ENCODE measurements at places on chromosomes 3 and 15.

DNA sequence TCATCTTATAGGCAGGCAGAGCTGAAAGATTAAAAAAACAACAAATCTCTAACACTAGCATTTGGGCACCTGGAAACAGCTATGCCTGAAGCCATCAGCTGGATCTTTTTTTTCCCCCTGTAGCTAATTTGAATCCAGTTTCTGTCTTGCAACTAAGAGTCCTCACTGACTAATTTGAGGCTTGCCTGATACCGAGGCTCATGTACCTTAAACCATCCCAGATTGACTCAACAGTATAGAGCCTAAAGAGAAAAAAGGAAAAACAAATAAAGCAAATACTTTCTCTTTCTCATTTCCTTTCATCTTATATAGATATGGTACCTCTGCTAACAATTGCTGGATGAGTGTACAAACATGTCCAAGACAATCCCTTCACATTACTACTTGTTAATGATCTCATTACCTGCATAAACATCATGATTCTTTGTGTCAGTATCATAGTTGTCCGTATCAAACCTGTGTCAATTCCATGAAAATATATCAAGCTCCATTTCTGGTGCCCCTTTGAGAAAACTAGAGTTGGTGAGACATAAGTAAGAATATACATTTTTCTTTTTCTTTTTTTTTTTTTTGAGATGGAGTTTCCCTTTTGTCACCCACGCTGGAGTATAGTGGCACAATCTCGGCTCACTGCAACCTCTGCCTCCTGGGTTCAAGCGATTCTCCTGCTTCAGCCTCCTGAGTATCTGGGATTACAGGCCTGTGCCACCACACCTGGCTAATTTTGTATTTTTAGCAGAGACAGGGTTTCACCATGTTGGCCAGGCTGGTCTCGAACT is 43.1 kb downstream of the BHLHE40 start:
- no peak for DNase-seq

GRCh38 chr15:62057341-62057980 is 2.8 kb downstream of the VPS13C start:
- no peak for DNase-seq

- no peak for DNase-seq
Measured at GRCh38 chr15:78866803-78867202, 5.9 kb upstream of the MORF4L1 start.

- no peak for DNase-seq
Measured at GRCh38 chr15:58458076-58458475, 26.3 kb downstream of the LIPC start.

- no peak for DNase-seq
Measured at GRCh38 chr3:169624533-169624972, 39.0 kb downstream of the MECOM start.

DNA sequence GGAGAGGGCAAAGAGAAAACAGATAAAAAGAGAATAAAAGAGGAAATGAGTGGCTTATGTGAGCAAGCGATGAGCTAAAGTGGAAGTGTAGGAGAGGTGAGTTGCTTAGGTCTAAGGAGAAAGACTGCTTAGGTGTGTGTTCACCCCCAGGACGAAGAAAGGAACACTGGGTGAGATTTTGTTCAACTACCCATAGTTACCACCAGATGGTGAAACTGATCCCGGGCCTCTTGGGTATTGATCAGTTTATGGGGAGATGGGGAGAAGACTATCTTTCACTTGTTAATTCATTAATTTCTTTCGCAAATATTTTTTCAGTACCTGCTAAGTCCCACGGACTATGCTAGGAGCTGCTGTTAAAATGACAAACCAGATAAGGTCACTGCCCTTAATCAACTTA is 33.9 kb downstream of the GAP43 start:
- DNase-seq, result no peak

DNA sequence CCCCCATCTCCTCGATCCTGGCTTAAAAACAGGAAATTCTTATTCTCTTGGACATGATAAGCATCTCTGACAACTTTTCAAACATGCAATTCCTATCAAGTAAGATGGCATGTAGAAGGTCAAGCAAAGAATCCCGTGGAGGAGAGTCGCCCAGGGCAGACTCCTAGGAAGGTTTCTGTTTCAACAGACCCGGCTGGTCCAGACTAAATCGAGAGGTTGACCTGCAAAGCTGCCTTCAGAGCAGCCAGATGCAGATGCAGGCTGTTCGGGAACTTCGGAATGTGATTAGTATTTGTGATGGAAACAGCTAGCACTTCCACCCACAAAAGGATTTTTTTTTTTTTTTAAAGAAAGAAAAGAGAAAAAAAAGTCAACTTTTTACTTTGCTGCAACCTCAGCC is 216.8 kb downstream of the NR1D2 start:
- DNase-seq, result no peak

- DNase-seq, result no peak
Measured at GRCh38 chr3:129432036-129432435, 3.6 kb upstream of the EFCAB12 start.

GRCh38 chr3:67884345-67884744 is 229.9 kb upstream of the SUCLG2 start:
- DNase-seq, result no peak

DNA sequence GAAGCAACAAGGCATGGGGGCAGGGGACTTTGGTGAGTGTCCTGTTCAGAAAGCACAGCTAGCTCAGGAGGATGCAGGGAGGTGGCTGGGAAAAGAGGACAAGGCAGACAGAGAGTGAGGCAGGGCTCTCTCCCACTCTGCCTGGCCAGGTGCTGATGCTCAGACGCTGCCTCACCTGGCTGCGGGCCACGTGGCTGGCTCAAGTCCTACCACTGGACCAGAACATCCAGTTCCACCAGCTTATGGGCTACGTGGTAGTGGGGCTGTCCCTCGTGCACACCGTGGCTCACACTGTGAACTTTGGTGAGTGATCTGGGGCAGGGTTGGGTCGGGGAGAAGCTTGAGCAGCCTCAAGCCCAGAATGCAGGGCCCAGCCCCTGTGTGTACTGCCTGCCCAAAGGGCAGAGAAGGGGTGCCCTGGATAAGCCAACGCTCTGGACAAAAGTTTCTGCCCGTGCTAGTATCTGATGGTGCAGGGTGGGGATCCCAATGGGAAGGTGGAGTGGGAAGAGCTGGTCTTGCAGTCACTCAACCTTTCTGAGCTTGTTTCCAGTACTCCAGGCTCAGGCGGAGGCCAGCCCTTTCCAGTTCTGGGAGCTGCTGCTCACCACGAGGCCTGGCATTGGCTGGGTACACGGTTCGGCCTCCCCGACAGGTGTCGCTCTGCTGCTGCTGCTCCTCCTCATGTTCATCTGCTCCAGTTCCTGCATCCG is 20.9 kb downstream of the NOX5 start:
- DNase-seq, result no peak

- DNase-seq, result no peak
Measured at GRCh38 chr3:117350371-117350770, 640.8 kb downstream of the TUSC7 start.

DNA sequence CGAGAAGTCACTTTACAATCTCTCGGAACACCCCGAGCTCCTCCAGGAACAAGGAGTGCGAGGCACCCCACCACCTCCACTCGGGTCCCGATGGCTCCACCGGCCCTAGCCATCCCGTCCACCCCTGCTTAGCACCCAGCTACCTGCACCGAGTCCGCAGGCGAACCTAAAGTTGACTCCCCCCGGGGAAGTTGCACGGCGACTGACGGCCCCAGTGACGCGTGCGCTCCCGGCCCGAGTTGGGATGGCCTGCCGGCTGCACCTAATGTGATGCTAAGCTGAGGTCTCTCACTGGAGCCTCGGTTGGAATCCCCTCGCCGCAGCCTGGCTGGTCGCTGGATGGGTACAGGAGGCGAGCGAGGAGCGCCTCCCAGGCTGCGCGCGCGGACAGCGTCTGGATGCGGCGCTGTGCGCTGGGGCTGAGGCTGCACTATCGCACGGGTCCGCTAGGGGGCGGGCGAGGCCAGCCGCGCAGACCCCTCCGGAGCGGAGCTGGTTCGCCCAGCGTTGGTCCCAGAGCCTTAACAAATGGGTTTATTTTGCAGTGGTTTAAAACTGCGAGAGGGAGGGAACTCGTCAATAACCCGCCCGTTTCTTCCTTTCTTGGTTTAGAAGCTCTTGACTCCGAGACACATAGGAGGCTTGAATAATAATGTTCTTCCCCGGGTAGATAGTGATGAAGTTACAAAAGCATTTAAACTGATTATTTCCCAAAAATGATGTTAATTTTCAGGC is at the start of gene OXTR:
Gene OXTR (minus strand): TSS at position 526 of the 735 bp plus-strand sequence. CDS start 1,426 bp downstream, outside the sequence.
- DNase-seq, result no peak

GRCh38 chr15:82666606-82667005 is 19.4 kb upstream of the CPEB1 start:
- DNase-seq, result no peak

DNA sequence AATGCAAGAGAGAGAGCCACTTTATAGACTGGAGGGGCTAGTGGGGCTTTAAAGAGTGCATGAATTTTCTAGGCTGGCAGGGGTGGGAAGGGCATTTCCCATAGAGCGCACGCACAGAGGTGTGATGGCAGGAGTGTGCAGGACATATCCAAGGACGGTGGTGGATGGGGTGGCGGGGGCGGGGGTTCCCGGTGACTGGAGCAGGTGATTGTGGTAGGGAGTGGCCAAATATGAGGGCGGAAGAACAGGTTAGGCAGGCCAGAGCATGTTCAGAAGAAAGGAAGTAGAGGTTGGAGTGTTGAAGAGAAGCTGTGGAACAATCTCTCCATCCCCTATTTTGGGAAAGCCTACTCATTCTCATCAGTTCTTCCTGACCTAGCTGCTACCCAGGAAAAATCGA is 18.1 kb downstream of the FAM81A start:
- DNase-seq, result no peak

GRCh38 chr15:56353740-56354139 is 11.5 kb upstream of the TEX9 start:
- no peak for DNase-seq

- no peak for DNase-seq
Measured at GRCh38 chr3:38828681-38829080, 12.7 kb upstream of the SCN10A start.

DNA sequence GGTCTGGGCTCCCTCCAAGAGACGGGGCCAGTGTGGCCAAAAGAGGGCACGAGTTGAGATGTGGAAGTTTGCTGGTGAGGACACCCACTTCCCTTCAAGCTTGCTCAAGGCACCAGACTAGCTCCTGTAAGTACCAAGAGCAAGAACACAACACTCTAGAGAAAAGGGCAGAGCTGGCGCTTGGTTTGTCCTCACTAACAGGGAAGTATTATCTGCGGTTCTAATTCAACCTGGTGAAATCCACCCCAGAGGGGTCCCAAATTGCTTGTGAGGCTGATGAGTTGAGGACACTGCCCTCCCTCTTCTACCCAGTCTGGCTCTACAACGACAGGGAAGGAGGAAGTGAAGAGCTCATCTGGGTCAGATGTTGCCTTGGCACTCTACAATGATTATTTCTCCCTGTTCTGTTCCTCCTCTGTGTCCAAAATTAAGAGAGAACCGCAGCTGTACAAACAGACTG is 16.9 kb upstream of the FSIP1 start:
- DNase-seq, result no peak

GRCh38 chr3:107710851-107711250 is 188.1 kb downstream of the BBX start:
- no peak for DNase-seq

DNA sequence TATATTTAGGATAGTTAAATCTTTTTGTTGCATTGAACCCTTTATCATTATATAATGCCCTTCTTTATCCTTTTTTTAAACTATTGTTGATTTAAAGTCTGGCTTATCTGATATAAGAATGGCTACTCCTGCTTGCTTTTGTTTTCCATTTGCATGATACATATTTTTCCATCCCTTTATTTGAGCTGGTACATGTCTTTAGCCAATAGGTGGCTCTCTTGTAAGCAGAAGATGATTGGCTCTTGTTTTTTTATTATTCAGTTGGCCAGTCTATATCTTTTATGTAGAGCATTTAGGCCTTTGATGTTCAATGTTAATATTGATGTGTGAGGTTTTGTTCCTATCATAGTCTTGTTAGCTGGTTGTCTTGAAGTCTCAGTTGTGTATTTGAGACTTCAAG is 99.5 kb upstream of the MCTP2 start:
- no peak for DNase-seq

GRCh38 chr15:94387849-94388441 is 156.6 kb downstream of the MCTP2 start:
- DNase-seq, result no peak

DNA sequence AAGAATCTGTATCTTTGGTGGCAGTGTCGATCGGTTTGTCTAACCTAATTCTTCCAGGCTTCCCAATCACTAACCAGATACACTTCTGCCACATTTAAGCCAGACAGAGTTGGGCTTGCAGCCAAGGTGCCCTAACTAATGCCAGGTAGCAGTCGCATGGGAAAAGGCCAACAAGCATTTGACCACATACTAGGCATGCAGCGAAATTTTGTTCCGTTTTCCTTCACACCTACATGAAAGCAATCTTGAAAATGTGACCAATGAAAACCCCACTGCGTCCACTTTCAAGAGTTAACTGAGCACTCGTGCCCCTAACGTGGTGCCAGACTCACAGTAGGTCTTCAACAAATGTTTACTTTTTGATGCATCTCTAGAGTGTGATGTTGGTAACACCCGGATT is 192.2 kb upstream of the TPM1 start:
- no peak for DNase-seq

GRCh38 chr3:129025108-129025507 is 24.0 kb downstream of the EFCC1 start:
- no peak for DNase-seq

DNA sequence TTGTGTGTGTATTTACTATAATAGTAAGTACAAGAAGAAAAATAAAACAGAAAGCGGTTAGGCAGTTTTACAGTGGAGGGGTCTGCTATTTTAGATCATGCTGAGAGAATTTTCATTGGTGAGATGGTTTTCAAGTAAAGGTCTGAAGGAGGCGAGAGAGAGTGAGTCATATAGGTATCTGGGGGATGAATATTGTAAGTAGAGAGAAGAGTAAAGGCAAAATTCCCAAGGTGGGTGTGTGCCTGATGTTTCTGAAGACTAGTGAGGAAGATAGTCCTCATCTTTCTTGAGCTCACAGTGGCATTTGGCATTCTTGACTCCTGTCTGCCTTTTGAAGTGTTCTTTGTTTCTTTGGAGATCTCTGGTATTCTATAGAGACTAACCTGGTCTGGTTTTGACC is 38.6 kb downstream of the CRYBG3 start:
- no peak for DNase-seq

DNA sequence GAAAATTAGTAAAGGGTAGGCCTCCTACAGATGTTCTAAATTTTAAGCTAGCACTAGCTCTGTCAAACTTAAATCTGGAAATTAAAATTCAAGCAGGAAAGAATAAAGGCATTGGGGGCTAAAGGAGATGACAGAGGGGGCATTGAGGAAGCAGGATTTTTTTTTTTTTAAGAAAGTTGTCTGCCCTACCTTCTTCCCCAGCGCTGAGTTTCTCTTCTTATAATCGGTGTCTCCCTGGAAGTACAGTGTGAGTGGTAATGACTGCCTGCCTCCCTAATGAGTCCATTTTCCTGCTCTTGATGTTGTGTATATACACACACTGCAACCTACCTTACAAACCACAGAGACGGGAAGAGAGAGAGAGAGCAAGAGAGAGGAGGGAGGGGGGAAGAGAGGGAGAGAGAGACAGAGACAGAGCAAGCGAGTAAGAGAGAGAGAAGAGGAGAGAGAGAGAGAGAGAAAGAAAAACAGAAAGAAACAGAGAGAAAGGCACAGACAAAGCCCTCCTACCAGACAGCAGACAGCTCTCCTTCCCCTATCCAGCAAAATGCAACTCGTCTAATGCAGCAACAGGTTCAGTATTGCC is 47.0 kb downstream of the ZBTB20 start:
- no peak for DNase-seq
